ENCODE measurements at places on chromosomes 16 and 17.

- no peak for DNase-seq
Observed at GRCh38 chr17:37261286-37261685, 114.5 kb upstream of the C17orf78 start.

DNA sequence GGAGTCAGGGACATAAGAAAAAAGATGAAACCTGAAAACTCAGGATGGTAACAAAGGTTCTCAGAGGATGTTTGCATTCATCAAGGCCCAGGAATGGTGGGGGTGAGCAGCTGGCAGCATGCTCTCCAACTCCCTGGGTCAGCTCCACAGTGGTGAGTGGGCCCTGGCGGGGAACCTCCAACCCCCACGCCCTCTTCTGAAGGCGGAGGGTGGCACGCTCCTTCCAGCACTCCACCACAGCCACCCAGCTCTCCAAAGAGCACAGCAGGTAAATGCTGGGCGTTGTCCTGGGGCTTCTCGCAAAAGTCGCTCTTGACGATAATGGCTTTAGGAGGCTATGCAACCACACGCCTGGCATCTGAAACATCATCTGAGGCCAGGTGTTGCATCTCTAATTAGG is 173.8 kb downstream of the C16orf78 start:
- no peak for DNase-seq

GRCh38 chr16:67543582-67543981 is 15.0 kb downstream of the RIPOR1 start:
- no peak for DNase-seq

- DNase-seq, result no peak
Observed at GRCh38 chr17:27379888-27380533, 76.2 kb upstream of the KSR1 start.

DNA sequence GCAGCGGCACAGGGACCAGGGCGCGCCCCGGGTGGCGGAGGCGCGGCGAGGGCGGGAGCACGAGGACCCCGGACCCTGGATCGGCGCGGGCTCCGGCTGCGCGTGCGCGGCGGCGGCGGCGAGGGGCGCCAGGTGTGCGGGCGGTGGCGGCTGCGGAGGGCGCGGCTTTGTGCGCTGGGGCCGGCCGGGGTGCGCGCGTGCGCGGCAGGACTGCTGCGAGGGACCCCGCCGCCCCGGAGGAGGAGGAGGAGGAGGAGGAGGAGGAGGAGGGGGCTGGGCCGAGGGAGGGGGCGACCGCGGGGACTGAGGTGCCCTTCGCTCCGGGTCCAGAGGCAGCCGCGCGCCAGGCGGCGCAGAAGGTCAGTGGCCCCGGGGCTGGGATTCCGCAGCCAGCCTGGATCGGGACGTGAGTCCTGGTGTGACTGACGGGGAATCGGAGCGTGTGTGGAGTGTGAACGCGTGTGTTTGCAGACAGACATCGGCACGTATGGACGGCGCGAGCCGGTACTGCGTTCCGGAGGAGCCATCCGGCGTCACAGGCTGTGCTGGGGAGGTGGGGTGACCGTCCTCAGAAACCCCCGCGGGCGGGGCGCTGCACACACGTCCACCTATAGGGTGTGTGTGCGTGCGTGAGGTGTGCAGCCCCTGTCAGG is 19.5 kb upstream of the RAP1GAP2 start:
- DNase-seq, result no peak
